CD8-positive, alpha-beta memory T cell (primary cell): ENCODE measurements at places on chromosomes 13 and 19. TPM values are rescaled to one million over a fixed set of nuclear protein-coding genes. Genes with fewer than 3 reads are reported as not detected.

Gene FFAR2
- total RNA-seq = not detected

DNA sequence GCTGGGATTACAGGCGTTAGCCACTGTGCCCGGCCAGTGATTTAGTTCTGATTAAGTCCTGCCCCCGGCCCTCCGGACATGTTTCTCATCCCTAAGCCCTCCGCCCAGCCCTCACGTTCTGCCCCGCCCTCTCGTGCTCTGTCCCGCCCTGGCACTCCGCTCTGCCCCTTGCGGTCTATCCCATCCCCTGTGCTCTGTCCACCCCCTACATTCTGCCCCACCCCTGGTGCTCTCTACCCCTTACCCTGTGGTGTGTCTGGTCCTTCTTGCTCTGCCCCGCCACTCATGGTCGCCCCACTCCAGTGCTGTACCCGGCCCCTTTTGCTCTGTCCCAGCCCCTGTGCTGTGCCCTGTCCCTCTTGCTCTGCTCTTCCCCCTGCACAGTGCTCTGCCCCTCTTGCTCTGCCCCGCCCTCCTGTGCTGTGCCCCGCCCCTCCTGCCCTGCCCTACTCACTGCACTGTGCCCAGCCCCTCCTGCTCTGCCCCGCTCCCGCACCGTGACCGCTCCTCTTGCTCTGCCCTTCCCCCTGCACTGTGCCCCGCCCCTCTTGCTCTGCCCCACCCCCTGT lies 3.0 kb downstream of the GTPBP3 start:
- no peak overlapping the region for H3K4me3 ChIP-seq
- H3K27ac ChIP-seq = no peak overlapping the region
- no peaks in the 10 kb centered on the region for H3K36me3 ChIP-seq
- DNase-seq = no peak

GRCh38 chr13:29707876-29708543 lies 112.5 kb upstream of the SLC7A1 start:
- H3K4me1 ChIP-seq = no peaks in the 10 kb centered on the region
- no peaks in the 10 kb centered on the region for H3K36me3 ChIP-seq
- H3K27ac ChIP-seq = no peak overlapping the region
- DNase-seq = peak; percentile 60
- no peaks in the 10 kb centered on the region for H3K27me3 ChIP-seq
- H3K4me3 ChIP-seq = no peak overlapping the region

GRCh38 chr19:6948884-6949283 lies 61.5 kb downstream of the ADGRE1 start:
- no peaks in the 10 kb centered on the region for H3K4me1 ChIP-seq
- H3K27ac ChIP-seq = no peak overlapping the region
- no peak overlapping the region for H3K4me3 ChIP-seq
- no peak for DNase-seq
- H3K36me3 ChIP-seq = no peaks in the 10 kb centered on the region

DNA sequence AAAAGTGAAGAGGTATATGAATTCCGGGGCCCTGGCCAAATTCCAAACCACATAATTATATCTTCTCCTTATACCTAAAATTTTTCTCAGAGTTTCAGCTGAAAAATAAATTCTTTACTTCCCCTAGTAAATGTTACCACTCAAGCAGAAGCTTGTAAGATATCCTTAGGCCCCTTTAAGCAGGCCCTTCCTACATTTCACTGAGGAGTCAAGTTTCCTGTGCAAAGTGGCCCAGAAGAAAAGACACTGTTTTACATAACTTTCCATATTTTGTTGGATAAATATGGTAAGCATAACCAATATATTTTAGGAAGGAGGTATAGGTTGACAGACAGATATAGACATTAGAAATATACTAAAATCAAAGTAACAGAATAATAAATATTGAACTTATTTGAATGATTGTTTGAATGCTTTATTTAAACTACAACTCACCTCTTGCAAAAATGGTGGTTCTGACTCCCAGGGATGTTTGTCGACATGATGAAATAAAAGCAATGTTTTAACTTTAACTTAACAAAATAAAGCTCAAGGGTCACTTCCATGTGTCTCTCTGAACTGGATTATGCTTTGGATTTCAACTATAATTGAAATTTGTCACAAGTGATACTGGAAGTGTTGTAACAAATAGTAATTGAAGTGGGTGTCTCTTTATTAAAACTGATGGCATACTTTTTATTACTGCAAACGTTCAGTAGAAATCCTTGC lies 141.2 kb downstream of the SPRY2 start:
- H3K36me3 ChIP-seq = no peaks in the 10 kb centered on the region
- H3K27me3 ChIP-seq = no peaks in the 10 kb centered on the region
- DNase-seq = no peak
- H3K4me1 ChIP-seq = no peaks in the 10 kb centered on the region
- H3K27ac ChIP-seq = no peak overlapping the region

Gene UNC13A
- not detected for total RNA-seq
